ENCODE measurements at places on chromosomes 7 and 10. TPM values are rescaled to one million over a fixed set of nuclear protein-coding genes. Genes with fewer than 3 reads are reported as not detected.

- no peak for DNase-seq
These were observed 4.2 kb downstream of the OSBPL3 start for GRCh38 chr7:24975644-24976260.

Gene TUBAL3
- total RNA-seq, result not detected

Gene APBB1IP
- not detected for total RNA-seq

Gene AMPH
- total RNA-seq, result not detected

Gene FOXI2
- total RNA-seq, result not detected

DNA sequence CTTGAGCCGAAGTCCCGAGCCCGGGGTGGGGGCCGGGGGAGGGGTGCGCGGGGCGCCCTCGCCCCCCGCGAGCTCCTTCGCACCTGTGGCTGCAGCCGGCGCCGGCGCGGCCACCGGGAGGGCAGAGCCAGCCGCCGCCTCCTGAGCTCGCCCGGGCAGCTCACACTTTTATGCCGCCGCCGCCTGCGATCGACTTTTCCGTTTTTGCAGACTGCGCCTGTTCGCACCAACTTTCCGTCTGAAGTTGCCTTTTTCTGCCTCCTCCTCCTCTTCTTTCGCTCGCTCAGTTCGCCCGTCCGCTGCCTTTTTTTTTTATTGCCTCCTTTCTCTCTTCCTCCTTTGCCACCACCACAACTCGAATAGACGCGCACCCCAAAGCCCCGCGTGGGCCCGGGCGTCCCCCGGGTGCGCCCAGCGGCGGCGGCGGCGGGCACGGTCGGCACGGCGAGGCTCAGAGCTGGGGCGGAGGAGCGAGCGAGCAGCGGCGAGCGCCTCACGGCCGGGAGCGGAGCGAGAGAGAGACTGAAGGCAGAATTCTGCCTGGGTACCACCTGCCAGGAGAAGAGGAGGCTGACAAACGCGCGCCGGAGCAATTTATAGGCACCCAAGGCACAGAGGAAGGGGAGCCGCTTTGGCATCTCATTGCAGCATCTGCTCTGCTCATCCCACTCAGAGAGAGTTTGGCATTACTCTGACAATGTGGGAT is at the start of gene C1QL3:
Gene C1QL3 (minus strand): TSS at position 569 of the 706 bp plus-strand sequence. CDS start 814 bp downstream, outside the sequence.
- no peak for DNase-seq

Gene ZNF736
- total RNA-seq, result 0.06 TPM

Gene KMT2C
- 34.2 TPM for total RNA-seq

DNA sequence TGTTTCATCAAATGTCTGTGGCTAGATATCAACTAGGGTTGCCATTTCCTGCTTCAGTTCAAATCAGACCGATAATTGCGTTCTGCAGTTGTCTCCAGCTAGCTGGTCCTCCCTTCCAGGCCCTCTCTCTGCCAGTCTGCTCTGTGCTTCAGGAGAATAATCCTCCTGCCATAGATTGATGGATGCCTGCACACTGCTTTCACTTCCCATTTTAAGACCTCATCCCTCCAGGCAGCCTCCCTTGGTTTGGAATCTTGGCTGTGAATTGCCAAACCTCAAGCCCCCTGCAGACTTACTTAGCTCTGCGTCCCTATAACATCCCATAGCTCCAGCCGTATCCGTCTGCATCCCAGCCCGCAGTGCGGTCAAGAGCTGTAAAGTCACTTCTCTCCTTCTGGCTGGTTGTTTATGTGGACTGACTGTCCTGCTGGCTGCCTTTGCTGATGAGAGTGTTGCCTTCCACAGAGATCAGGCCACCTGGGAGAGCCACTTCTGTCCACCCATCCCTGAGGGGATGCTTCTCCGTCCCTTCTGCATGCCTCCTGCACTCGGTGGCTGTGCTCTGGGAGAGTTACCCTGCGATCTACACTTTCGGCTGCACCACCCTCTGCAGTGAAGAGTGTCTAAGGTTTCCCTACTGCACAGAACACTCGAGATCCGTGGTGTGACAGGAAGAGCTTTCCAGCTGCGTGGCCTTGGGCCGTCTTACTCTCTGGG is 22.4 kb upstream of the KLF6 start:
- DNase-seq, result no peak

GRCh38 chr7:65972976-65973375 is 9.0 kb downstream of the GUSB start:
- no peak for DNase-seq

DNA sequence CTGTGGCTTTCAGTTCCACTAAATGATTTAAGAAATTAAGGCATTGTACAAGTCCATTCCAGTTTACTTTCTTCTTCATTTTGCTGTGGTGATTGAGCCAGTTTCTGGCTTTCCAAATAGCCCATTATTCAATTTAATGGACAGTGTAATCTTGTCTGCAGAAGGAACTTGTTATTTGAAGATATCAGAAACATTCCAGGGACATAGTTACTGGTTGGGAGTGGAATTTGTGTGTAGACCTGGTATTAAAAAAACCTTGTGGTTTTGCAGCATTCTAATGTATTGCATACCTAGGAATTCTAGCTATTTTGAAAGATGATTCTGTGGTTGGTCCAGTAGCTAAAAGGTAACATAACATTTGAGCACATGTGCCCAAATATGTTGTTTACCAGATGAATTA is 72.2 kb downstream of the MCU start:
- peak; percentile 81 for DNase-seq

- DNase-seq, result no peak
These were observed 28.5 kb downstream of the ZMIZ1 start for GRCh38 chr10:79097021-79097872.

Gene PPP1R9A
- not detected for total RNA-seq

- no peak for DNase-seq
These were observed 42.1 kb downstream of the FOXL3 start for GRCh38 chr7:332020-332517.

DNA sequence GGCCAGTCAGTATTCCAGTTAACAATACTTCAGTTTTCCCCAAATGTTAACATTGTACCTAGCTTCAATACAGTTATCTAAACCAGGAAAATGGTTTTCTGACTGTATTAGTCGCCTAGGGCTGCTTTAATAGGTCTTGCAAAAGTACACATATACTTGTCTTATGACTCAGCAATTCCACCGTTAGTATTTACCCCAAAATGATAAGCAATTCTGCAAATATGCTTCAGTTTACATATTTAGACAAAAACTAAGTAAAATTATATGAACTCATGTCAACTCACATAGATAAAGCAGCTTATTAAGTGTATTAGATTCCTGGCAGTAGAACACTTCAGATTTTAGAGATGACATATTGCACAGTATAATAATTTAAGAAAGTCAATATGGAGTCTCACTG is 363.3 kb downstream of the ARL4A start:
- peak; percentile 21 for DNase-seq

- no peak for DNase-seq
These were observed 27.7 kb upstream of the SORCS3 start for GRCh38 chr10:104613406-104613805.

All from SJSA1 (cell line).